Stimulated activated CD4-positive, alpha-beta T cell treated with anti-CD3 and anti-CD28 coated beads, TNF-alpha, amount 100 ng/mL, for 24 hours (primary cell): ENCODE measurements at places on chromosomes 13 and 19.

- DNase-seq = no peak
Observed at GRCh38 chr13:62061751-62062150, 646.1 kb upstream of the PCDH20 start.

- DNase-seq = no peak
Observed at GRCh38 chr19:16420781-16421386, 50.9 kb downstream of the EPS15L1 start.

GRCh38 chr19:49949742-49950589 is 11.0 kb downstream of the SIGLEC11 start:
- DNase-seq = no peak

DNA sequence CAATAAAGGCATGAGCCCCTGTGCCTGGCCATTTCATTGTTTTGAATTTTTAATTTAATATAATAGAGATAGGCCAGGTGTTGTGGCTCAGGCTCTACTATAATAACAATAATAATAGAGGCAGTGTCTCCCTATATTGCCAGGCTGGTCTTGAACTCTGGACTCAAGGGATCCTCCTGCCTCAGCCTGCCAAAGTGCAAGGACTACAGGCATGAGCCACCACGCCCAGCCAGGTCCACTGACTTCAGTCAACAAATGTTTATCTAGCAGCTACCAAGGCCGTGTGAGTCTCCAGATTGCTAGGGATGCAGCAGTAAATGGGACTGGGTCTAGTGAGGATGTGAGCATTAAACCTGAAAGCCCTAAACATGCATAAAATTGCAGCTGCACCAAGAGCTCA is 13.8 kb upstream of the ILF3 start:
- no peak for DNase-seq

DNA sequence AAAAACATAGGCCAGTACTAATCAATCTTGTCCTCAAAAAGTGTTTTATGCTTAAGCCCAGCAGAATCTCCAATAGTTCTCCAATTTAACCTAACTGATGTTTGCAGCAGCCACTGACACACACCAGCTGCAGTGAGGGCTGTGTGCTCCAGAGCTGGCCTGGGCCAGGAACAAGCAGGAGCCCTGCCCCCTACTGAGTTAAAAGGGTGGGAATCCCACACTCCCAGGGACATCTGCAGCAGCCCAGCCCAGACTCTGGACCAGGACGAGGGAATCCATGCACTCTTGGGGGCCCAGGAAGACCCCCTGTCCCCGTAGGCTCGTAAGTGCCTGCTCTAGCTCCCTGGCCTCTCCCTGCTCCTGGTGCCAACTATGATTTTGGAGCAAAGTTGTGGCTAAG is 91.5 kb upstream of the ATXN8OS start:
- DNase-seq = no peak

DNA sequence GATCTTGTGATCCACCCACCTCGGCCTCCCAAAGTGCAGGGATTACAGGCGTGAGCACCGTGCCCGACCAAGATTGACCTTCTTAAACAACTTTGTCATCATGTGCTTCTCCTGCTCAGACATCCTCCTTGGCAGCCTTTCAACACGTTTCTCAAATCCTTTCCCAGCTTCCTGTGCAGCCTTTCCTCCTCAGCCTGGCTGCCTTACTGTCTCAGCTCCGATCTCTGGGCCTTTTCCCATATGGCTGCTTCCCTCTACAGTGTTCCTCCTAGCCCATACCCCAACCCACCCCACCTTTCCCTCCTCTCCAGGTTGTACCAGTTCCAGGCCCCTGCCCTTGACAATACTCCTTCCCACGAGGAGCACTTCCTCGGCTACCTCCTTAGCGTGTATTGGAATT is 7.2 kb downstream of the PHF11 start:
- DNase-seq = no peak

- no peak for DNase-seq
Observed at GRCh38 chr19:30249911-30250310, 122.3 kb upstream of the ZNF536 start.

GRCh38 chr19:33134571-33135041 is 2.7 kb downstream of the WDR88 start:
- peak; percentile 22 for DNase-seq

DNA sequence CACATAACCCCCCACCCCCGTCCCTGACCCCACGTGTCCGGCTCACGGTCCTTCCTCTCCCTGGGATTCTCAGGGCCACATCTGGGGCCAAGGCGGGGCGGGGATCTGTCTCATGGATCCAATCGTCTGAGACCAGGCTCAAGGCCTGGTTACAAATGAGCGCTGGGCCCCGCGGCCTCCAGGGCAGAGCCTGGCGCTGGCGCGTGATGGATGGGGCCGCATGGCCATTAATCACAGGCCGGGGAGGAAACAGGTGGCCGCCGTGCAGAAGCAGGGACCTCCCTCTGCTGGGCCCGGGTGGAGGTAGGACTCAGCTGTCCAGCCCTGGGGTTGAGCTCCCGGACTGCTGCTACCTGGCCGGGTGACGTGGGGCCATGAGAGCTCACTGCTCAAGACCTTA is 5.8 kb upstream of the TLE5 start:
- no peak for DNase-seq

DNA sequence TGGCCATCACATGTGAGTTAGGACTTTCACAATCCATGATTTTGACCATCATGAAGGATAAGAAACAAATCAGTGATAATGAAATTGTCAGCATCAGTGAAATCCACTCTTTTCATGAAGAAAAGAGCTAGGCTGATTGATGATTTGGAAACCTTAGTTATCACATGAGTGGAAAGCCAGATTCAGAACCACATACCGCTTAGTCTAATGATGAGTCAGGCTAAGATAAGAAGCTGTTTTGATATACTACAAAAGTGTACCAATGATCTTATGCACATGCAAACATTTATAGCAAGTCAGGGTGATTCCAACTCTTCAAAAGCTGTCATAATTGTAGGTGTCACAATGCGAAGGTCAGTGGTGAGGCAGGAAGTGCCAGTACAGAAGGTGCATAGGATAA is 519.3 kb downstream of the GPC6 start:
- DNase-seq = no peak

DNA sequence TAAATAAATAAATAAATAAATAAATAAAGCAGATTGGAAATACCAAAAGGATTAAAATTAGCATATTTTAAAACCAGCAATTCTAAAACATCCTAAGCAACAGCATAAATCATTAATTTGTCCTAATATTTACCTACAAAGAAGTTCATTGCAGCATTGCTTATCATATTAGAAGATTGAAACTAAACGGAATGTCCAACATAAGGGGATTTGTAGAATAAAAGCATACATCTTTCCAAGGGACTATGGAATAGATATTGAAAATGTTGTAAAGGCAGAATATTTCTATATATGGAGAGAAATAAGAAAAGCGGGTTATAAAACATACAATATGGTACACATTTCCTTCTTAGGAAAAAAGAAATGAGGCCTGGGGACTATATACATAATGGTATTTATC is 71.1 kb upstream of the RFC3 start:
- no peak for DNase-seq

- no peak for DNase-seq
Observed at GRCh38 chr13:73273745-73274144, 214.9 kb downstream of the KLF5 start.

- DNase-seq = no peak
Observed at GRCh38 chr13:100664171-100664900, 10.3 kb downstream of the TMTC4 start.

GRCh38 chr13:66926851-66927524 is 303.1 kb downstream of the PCDH9 start:
- DNase-seq = no peak

DNA sequence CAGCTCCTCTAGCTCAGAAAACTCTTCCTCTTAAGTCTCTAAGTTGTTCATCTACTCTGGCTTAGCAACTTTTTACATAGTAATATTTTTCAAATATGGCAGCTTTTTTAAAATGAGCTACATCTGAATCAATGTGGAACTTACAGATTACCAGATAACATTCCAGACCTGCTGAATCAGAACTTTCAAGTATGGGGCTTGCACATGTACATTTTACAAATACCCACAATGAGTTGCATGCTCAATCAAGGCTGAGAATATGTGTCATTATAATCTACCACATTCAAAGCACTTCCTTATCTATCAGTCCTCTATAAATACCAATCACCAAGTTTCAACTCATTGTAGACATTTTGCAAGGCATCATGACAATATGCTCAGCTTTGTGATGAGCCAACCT is 383.1 kb downstream of the FGF14 start:
- DNase-seq = no peak

- DNase-seq = no peak
Observed at GRCh38 chr13:79227418-79227817, 178.6 kb downstream of the RBM26 start.

DNA sequence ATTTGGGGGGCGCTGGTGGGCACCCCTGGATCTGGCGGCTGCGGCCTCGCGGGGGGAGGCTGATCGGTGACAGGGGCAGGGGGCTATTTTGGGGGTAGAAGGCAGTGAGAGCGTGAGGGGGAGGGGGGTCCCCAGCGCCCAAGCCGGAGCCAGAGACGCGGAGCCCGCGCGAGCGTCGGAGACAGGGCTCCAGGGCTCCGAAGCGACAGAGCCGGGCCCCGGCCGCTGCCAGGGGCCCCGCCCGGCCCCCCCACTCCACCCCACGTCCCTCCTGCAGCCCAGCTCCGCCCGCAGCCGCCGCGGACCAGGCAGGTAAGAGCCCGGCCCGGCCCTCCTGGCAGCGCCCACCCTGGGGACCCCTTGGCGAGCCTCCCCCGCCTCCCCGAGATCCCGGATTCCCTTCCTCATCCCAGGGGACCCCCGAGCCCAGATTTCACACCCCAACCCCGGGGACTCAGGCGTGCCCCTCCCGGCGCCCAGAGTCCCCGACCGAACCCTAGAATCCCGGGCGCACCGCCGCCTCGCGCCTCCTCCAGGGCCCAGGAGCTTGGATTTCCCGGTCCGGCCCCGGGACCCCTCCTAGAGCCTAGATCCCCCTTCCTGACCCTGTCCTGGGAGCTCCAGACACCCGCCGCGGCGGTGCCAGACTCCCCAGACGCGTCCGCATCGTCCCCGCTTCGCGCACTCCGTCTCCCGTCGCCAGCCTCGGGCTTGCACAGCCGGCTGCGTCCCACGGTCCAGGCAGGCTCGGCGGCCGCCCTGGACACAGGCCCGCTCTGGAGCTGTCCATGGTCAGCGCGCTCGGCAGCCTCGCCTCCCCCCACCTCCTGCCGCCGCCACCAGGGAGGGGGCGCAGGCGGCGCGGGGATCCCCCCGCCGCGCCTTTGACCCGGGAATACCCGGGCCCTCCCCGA is at the start of gene PPFIA3:
Gene PPFIA3 (plus strand): TSS at position 134 of the 914 bp plus-strand sequence. CDS start 8,330 bp downstream, outside the sequence.
- DNase-seq = no peak

- DNase-seq = no peak
Observed at GRCh38 chr19:57068921-57069697, 50.7 kb upstream of the USP29 start.

- no peak for DNase-seq
Observed at GRCh38 chr13:76474966-76475365, 411.2 kb downstream of the KCTD12 start.

- DNase-seq = no peak
Observed at GRCh38 chr13:48505597-48506091, 27.2 kb downstream of the RCBTB2 start.

GRCh38 chr19:47437500-47437899 is 18.2 kb upstream of the MEIS3 start:
- DNase-seq = no peak

DNA sequence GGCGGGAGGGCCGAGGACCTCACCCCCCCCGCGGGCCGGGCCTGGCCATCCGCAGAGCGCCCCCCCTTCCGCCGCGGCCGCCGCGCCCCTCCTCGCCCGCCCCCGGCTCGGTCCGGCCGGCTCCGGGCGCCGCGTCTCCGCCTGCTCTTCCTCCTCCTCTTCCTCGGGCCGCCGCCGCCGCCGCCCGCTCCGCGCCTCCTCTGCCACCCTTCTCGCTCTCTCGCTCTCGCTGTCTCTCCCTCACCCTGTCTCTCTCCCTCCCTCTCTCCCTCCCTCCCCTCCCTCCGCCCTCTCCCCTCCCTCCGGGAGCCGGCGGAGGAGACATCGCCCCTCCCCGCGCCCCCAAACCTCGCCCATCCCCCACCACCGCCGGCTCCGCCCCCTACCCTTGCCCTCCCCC is at the start of gene SHANK1:
Gene SHANK1 (minus strand): TSS at position 237 of the 400 bp plus-strand sequence. CDS start 2,883 bp downstream, outside the sequence.
- DNase-seq = no peak

DNA sequence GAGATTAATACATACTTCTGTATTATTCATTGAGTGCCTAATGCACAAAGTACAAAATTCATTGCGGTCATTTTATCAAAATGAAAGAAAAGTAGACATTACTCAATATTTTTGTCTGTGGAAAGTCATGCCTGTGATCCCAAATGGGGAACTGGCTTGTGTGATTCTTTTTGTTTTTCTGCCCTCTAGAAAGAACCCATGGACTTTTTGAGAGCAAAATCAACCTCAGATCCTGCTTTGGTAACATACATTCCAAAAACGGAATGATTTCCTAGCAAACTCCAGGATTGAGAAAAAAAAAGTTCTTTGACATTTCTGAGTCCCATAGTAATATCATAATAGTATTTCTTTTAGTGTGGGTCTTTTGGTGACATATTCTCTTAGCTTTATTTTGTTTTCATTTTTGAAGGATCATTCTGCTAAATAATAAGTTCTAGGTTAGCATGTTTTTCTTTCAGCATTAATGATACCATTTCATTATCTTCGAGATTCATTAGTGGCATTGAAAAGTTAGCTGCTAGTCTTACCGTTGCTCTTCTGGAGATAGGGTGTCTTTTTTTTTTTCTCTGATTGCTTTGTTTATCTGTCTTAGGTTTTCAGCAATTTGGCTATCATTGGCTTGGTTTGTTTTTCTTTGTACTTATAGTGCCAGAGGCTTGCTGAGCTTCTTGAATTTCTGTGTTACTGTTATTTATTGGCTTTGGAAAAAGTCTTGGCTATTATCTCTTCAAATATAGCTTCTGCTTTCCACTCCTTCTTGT is 102.4 kb upstream of the CSNK1A1L start:
- DNase-seq = no peak

GRCh38 chr13:50292081-50292480 is 276.8 kb downstream of the KCNRG start:
- no peak for DNase-seq

- DNase-seq = no peak
Observed at GRCh38 chr13:38688674-38689073, 1.8 kb downstream of the FREM2 start.

DNA sequence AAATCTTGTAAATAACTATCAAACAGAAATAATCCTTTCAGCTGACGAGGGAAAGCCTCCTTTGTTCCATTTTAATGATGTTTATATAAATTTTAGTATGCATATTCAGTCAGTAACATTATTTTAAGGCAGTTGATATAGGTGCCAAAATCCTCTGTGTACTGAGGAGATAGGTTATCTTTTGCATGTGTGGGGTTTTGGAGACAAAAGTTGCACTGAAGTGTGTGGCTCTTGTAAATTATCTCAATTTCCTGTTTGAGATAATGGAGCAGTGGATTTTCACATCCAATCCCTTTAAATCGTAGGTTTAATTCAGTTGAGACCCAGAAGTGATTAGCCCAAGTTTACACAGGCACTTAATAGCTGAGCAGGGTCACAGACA is 106.6 kb downstream of the RGCC start:
- no peak for DNase-seq
